ENCODE measurements at places on chromosomes 3 and 15. TPM values are rescaled to one million over a fixed set of nuclear protein-coding genes. Genes with fewer than 3 reads are reported as not detected.

Gene EEF1AKMT4
- 19.1 TPM for total RNA-seq

Gene GALNT15
- not detected for total RNA-seq

Gene CP
- total RNA-seq = 30.7 TPM

Gene SFMBT1
- total RNA-seq = 2.0 TPM

Gene FANCD2OS
- total RNA-seq = not detected

Gene ACOX2
- 2.0 TPM for total RNA-seq

Gene SERPINI2
- not detected for total RNA-seq

Gene EIF2A
- 73.5 TPM for total RNA-seq

Gene CCDC54
- not detected for total RNA-seq

Gene FBLN2
- not detected for total RNA-seq

Gene ITGA11
- not detected for total RNA-seq

Gene CCDC80
- total RNA-seq = 0.26 TPM

Gene ACSBG1
- total RNA-seq = not detected

Gene UQCC5
- 1.8 TPM for total RNA-seq

Gene DUOXA1
- not detected for total RNA-seq

Gene PLIN1
- total RNA-seq = not detected

All from Caki2 (cell line).